ENCODE measurements at places on chromosomes 2 and 18.
A peak's percentile ranks its signal among the peaks of the same experiment; 100 is the strongest.

GRCh38 chr2:45773909-45774308 lies 122.4 kb downstream of the PRKCE start:
- no peak for DNase-seq

- peak; percentile 72 for DNase-seq
These were observed 21.6 kb downstream of the ZSWIM2 start for GRCh38 chr2:186827411-186827810.

DNA sequence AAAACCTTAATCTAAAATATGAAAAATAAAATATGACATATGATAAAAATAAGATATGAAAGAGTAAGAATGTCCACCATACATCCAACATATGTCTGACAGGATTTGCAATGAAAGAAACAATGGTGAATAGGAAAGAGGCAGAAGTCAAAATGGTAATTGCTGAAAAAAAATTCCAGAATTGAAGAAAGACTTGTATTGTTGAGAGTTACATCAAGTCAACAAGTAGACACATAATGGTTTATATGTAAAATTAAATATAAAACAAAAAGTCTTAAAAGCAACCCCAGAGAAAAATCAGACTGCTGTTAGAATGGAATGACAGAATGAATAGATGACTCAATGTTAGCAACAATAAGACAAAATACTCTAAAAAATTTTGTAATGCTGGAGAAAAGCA lies 255.1 kb downstream of the DOK6 start:
- no peak for DNase-seq

- DNase-seq: no peak
These were observed 24.3 kb upstream of the ASPRV1 start for GRCh38 chr2:69985688-69986087.

DNA sequence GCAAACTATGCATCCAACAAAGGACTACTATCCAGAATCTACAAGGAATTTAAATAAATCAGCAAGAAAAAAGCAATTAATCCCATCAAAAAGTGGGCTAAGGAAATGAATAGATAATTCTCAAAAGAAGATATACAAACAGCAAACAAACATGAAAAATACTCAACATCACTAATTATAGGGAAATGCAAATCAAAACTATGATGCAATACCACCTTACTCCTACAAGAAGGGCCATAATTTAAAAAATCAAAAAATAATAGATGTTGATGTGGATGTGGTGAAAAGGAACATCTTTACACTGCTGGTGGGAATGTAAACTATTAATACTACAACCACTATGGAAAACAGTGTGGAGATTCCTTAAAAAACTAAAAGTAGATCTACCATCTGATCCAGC lies 164.7 kb downstream of the ZBTB7C start:
- DNase-seq: no peak

GRCh38 chr18:60372596-60372995 lies at the start of gene MC4R:
TSS of gene MC4R (minus strand) at chr18:60372775. CDS start at chr18:60372349, 426 bp downstream.
- peak; percentile 78 for DNase-seq

- no peak for DNase-seq
These were observed 127.9 kb downstream of the UXS1 start for GRCh38 chr2:106065983-106066820.

GRCh38 chr2:105888625-105889024 lies 143.9 kb downstream of the NCK2 start:
- DNase-seq: no peak

DNA sequence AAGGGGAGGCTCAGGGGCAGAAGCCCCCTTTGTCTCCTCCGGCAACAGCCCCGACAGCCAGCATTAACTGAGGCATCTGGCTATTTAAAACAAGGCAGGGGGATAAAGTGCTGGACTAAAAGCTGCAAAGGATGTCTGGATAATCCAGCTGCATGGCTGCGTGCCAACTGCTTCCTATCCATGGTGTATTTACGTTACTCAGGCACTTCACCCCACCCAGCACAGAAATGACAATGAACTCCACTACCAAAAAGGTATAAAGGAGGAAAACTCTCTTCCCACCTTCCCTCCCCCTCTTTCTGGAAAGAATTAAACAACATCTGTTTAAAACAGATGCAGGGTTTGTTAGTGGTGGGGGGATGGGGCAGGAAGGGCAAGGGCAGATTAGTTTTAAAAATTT lies 82.5 kb downstream of the SPRED2 start:
- DNase-seq: peak; percentile 72

DNA sequence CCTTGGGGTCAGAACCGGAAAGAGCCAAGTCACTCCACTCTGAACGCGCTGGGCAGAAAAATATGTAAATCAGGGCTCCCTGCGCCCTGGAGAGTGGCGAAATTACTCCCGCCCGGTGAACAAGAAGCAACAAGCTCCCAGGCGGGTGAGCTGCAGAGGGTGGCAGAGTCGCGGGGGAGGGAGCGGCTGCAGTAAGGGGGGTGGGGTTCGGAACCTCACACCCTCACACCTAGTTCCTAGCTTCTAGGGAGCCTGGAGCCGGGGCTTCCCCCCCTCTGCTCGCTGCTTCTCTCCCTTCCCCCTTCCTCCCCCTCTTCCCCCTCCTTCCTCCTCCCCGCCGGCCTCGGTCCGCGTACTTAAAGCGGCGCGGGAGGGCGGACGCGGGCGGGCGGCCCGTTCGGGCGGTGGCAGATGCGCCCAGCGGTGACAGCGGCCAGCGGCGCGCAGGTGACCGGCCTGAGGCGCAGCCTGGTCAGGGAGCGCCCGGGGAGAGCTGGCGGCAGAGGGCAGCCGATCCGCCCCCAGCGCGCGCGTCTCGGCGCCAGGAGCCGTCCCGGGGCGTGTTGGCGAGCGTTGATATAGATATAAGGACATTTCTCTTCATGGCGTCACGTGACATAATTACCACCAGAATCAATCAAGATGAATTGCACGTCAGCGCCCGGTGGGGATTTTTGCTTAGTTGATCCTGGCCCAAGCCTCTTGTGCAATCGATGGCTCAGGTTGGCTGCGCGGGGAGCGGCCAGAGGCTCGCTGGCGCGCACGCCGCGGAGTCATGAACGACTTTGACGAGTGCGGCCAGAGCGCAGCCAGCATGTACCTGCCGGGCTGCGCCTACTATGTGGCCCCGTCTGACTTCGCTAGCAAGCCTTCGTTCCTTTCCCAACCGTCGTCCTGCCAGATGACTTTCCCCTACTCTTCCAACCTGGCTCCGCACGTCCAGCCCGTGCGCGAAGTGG lies at the start of gene HOXD11:
Gene HOXD11 (plus strand): TSS at position 700 of the 959 bp plus-strand sequence. CDS start 76 bp downstream, at position 776.
- DNase-seq: peak; percentile 54

- DNase-seq: no peak
These were observed 37.0 kb upstream of the NT5DC4 start for GRCh38 chr2:112683550-112684414.

GRCh38 chr2:30382995-30383394 lies 64.1 kb upstream of the LCLAT1 start:
- no peak for DNase-seq

GRCh38 chr2:215397632-215398341 lies 38.1 kb downstream of the FN1 start:
- peak; percentile 56 for DNase-seq

- DNase-seq: peak; percentile 82
These were observed 54.1 kb downstream of the ETAA1 start for GRCh38 chr2:67451086-67451832.

DNA sequence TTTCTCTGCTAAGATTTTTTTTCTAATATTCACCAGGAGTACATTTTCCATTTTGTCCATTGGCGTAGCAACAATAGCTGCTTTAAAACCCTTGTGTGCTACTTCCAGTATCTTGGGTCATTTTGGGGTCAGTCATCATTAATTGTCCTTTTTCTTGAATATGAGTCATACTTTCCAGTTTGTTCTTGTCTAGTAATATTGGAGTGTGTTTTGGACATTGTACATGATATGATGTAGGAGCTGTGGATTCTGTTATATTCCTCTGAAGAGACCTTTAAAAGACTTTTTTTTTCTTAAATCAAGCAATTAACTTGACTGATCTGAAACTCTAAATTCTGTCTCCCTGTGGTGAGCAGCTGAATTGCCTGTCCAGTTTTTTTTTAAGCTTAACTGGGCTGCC lies 40.8 kb downstream of the AGPS start:
- no peak for DNase-seq

DNA sequence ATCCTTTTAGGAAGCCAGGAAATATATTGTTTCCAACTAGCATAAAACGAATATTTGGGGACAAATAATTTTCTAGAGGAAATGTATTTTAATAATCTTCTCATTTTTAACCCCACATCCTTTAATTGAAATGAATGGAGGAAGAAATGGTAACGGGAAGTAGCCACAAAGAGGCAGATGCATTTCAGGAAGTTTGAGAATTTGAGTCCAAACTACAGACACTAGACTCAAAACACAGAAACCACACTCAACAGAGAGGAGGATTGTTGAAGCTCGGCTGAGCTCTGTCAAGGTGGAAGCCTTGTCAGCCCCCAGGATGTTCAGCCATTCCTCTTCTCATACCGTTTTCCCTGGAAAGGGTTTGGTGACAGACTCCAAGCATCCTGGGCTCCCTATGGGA lies 288.5 kb downstream of the NAPG start:
- DNase-seq: no peak

Data from EH (cell line).